ENCODE measurements at places on chromosomes 3 and 15.

- DNase-seq, result no peak
Measured at GRCh38 chr3:111797171-111797615, 61.9 kb upstream of the PHLDB2 start.

DNA sequence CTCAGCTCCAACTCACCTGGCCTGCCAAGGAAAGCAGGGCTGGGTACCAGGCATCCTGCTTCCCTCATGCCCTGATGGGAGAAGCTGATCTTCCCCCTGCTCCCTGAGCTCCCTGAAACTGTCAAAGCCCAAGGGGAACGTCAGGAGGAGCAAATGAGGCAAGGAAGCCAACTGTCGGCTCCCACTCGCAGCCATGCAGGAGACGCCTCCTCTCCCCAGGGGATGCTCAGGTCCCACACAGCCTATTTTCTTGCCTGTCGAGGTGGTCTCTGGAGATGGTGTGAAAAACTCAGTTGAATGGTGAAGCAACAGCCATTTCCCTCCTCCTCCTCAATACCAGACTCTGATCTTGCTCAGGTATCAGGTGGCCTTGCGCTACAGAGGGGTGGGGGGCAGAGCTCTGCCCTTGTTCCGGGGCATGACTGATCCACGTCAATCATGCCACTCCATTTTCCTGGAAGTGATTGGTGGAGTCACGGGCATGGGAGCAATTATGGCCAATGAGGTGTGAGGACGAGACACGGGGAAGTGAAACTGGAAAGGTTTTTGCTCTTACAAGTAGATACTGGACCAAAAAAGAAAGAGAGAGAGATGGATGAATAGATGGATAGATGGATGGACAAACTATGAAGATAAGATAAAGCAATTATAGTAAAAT, 58.2 kb downstream of the SLC6A1 start:
- DNase-seq, result no peak

- DNase-seq, result no peak
Measured at GRCh38 chr15:74784426-74785193, 2.7 kb downstream of the CSK start.

DNA sequence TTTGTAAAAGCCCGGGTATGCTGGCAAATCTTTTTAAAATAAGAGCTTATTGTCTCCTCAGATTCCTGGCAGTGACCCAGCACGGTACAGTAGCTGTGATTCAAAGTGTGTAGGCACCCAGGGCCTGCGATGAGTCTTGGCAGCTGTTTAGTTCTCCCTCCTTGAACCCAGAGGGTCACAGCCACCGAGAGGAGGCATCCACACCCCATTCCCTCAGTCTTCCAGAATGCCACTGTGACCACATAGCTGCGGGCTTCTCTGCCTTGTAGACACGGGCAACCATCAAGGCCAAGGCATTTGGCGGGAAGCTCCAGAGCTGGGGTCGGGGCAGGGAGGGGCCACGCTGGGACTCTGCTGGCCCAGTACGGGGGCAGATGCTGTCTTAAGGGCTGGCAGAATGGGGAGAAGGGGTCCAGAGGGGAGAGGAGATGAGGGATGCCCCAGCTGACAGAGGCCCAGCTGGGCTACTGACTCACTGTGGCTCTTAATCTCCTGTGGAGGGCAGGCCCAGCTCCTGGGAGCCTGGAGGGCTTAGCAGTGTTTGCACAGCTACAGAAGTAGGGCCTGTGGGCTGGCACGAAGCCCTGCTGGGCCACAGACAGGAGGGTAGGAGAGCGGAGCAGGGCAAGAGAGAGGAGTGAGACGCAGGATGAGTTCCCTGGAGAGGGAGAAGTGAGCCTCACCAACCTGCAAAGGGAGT, 68.8 kb upstream of the DLG1 start:
- no peak for DNase-seq

DNA sequence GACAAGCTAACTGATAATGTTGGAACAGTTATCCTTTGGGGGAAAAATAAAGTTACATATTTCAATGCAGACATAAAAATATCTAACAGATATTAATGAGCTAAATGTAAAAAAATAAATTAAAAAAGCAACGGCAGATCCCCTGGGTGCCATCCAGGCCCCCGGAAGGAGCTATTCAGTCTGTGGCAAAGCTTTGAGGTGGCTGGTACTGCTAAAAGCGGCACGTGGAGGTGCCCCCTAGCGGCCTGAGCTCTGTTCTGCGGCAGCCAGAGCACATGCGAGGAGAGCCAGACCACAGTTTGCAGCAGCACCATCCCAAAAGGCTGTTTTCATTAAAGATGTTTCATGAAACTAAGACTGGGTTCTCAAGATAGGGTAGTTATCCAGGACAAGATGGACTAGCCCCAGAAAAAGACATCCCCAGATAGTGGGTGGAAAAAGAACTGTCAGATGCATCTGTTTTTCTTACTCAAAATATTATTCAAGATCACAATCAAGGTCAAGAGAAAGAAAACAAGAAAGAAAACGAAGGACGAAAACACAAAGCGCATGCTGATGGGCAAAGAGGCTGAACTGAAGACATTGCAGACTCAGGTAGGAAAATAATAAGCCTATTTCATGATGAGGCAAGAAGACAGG, 18.7 kb downstream of the AP3S2 start:
- peak; percentile 84 for DNase-seq

GRCh38 chr3:196641333-196642054, 2.0 kb downstream of the NRROS start:
- DNase-seq, result no peak

DNA sequence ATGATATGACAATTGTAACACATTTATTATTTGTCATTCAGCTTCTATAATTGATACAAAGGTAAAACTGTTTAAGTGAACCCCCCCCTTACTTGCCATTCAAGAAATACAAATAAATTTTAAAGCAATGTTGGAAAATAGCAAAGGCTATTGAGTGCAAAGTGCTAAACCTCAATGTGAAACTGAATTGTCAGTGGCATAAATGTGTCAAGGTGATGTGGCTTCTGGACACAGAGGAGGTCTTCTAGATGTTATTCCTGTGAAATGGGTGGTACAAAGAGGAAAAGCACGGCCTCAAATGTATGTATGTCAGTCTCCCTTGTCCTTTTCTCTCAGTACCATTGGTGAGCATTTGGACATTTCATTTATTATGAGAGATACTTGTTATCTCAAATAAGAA, 149.4 kb downstream of the MCTP2 start:
- DNase-seq, result no peak

DNA sequence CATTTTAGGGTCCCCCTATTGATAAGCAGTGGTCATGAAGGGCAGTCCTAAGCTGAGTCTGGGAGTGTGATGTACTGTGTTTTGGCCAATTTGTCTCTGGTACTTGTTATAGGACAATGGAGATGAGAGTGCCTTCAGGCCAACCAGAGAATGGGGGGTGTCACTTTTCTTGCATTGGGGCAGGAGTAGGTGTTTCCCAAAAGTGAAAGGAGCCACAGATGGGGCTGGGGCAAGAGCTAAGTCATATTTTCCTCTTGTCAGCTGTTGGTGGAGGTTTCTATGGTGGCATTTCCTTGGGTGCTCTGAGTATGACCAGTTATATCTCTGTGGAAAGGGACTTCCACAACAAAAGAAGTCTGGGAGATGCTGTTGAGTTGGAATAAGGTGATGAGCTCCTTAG, 24.7 kb upstream of the BSN start:
- no peak for DNase-seq

DNA sequence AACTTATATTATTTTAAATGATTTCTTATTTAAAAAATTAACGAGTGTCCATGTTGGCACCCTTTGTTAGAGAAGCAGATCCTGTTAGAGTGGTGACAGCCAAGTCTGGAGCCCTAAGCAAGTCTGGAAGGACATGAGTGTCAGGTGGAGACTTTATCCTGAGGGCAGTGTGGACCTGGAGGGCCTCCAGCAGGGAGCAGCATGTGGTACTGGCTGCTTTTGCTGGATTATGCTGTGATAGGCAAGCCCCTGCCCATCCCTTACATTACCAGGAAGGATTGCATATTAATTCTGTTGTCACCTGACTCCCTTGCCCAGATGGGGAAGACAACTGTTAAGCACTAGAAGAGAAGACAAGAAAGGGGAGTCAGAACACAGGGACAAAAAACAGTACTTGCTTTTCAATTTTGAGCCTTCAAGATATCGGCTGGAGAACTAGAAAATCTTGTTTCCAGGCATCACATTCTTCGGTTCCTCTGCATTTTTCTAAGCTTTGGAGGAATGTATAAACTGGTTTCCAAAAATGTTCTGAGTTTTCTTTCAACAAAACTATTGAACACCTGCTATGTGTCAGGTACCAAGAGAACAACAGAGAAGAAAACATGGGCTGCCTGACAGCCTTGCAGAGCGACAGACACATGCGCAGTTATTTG, 22.7 kb downstream of the ZNF860 start:
- no peak for DNase-seq

GRCh38 chr3:195101001-195101583, 169.9 kb downstream of the XXYLT1 start:
- DNase-seq, result peak; percentile 68

DNA sequence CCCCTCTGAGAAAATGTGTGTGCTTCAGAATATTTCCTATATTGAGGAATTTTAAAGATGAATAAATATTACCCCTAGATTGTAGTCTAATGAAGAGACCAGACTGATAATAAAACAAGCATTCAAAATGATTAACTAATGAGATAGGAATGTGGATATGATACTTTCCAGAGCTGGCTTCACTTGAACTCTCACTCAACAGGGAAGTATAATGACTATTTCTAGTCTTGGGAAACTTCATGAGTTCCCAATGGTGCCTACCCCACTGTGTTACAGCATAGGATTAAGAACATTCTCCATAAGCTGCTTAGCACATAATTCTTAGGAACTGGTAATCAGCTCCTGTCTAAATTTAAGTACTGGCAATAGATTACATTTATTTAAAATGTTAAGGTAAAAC, 261.5 kb upstream of the ZNF385D start:
- DNase-seq, result no peak

- no peak for DNase-seq
Measured at GRCh38 chr3:72361990-72362389, 486.3 kb downstream of the SHQ1 start.

DNA sequence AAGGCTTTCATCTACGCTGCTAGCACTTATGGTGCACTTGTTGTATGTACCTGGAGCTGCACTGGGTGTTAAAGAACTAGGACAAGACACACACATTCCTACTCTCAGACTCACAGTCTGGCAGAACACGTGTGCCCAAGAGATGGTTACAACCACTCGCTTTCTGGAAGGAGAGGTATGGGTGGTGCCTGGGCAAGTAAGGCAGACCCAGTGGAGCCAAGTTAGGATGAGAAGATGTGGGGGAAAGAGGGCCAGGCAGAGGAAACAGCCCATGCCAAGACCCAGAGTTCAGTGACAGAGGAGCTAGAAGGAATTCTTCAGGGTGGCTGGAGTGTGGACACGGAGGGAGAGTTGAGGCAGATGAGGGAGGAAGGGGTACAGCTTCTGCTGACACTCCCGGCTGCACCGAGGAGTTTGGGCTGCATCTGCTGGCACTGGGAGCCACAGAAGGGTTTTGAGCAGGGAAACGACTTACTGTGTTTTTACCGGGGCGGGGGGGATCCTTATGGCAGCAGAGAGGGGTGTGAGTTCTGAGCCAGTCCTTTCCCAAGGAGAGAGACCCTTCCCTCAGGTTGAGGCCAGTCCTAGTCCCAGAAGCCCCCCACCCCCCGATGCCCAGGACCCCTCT, 59.0 kb downstream of the GRIP2 start:
- DNase-seq, result no peak

GRCh38 chr3:172071780-172072330, 32.5 kb downstream of the FNDC3B start:
- DNase-seq, result no peak

DNA sequence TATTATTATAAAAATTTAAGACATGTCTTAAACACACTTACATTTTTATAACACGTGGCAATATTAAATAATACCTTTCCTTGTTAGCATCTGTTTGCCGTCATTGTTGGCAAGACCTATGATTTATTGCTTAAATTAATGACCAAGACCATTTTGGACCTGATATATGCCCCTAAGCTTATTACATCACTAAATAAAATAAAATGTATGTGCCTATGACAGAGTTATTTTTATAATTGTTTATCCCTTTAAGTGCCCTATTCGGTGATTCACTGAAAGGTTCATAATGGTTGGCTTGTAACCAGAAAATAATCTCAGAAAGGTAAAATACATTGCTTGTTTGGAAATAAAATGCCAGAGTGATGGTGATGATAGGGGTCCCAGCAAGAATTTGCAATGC, 17.5 kb downstream of the CDIN1 start:
- DNase-seq, result no peak

- no peak for DNase-seq
Measured at GRCh38 chr3:11410564-11410963, 138.4 kb downstream of the ATG7 start.

DNA sequence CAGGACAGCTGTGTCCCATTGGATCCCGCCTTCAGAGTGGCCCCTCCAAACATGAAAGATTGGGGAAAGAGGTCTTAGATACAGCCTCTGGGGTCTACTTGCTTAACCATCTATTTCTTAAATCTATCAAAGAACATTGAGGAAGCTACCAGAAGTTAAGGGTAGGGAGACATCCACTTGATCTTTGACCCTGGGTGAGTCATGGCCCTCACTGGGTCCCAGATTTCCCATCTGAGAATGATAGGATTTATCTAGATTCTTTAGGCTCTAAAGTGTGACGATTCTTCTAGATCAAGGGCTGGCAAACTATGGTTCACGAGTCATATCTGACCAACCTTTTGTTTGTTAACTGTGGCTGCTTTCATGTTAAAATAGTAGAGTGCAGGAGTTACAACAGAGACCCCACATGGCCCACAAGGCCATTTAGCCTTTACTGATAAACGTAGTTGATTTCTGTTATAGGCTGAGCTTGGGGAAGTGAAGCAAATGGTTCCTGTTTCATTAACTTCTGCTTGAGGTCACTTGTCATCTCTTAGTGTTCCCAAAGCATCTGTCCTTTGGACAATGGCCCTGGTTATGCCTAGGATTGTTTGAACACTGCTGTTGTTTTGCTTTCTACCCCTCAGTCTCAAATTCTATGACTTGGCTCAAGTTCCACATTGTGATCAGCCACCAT, 8.0 kb downstream of the MUC13 start:
- DNase-seq, result no peak

GRCh38 chr15:92407916-92408315, 14.2 kb downstream of the ST8SIA2 start:
- no peak for DNase-seq

- peak; percentile 51 for DNase-seq
Measured at GRCh38 chr15:75307778-75308390, 25.2 kb downstream of the GOLGA6D start.

DNA sequence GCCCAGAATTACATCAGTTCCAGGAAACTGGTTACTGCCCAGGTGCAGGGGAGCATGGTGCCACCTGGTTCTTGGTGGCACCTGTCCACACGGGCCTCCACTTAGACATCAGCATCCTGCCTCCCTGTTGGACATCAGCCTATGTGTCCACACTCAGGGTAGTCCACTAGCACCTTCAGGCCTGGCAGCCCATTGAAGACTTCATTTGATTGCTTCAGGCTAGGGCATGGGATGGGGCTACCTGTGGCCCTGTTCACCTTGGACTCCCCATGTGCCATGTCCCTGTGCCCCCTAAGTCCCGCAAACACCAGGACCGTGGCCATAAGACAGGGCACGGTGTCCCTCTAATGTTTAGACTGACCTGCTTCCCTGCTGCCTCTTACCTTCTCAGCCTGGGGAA, 30.9 kb downstream of the CYP8B1 start:
- no peak for DNase-seq

- DNase-seq, result no peak
Measured at GRCh38 chr15:98917417-98917816, 90.2 kb downstream of the PGPEP1L start.

All from GM13976 (cell line).